ENCODE measurements at places on chromosomes 11 and 22. TPM values are rescaled to one million over a fixed set of nuclear protein-coding genes. Genes with fewer than 3 reads are reported as not detected.
A peak's percentile ranks its signal among the peaks of the same experiment; 100 is the strongest.

DNA sequence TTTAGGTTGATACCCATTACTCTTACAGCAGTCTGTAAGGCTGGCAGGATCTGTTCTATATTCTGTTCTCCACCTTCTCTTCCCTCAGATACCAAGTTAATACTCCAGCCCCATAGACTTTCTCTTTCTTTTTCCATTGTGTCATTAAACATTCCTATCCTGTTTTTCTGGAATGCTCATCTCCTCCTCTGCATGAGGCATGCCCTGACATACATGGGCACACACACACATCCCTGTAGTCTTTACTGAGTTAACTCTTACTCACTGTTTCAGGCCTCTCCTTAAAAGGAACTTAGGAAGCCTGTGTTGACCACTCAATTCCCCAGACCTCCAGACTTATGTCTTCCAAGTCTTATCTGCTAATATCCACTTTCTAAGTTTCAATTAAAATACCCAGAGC lies 476.8 kb downstream of the METTL15 start:
- H3K27ac ChIP-seq, result no peak overlapping the region
- H3K36me3 ChIP-seq, result no peaks in the 10 kb centered on the region
- no peaks in the 10 kb centered on the region for H3K4me1 ChIP-seq
- DNase-seq, result no peak

DNA sequence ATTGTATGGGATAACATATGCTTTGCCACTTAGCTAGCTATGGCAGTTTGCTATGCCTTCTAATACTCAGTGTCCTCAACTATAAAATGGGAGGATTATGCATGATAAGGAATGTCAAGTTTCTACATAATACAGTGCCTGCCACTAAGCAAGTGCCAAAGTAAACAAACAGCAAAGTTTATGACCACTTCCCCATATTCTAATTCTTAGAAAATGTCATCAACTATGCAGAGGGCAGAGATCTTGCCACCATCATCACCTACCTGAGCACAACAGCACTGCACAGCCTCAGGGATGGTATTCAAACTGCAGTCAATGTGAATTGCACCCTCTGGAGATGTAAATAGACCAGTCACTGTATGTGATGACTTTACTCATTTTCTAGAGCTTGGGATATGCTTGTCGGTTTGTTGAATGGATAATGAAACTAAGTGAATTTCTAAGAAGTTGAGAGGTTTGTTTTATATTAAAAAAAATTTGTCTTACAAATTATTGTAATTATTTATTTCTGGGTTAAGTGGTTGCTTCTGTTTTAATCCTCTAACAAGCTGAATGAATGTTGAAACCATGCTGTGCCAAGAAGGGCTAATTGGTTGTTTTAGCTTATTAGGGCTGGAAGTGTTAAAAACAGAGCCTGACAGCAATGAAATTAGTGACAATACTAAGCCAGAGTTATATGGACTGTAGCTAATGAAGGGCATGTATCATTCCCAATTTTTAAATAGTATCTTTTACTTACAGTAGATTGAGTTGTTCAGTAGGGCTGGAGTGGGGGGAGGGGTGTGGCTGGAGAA lies 398.4 kb downstream of the CNTN5 start:
- H3K27ac ChIP-seq, result no peak overlapping the region
- no peaks in the 10 kb centered on the region for H3K36me3 ChIP-seq
- no peak overlapping the region for H3K4me3 ChIP-seq

DNA sequence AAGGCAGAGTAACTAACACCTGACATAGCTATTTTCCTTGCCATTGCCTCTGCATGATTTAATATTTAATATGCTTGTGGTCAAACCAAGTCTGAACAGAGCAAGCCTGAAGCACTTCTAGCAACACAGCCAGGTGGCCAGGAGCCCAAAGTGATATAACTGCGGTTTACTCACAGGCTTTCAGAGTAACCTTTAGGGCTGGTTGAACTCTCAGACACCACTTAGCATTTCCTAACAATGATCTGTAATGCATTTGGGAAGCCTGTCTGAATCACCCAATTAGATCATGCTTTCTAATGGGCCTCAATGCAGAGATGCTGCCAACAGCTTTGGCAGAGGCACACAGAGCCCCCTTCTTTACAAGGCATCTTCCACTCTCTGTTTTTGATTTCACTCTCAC lies 96.1 kb downstream of the FDX1 start:
- no peak overlapping the region for H3K4me3 ChIP-seq
- H3K27ac ChIP-seq, result no peak overlapping the region
- no peaks in the 10 kb centered on the region for H3K36me3 ChIP-seq
- H3K4me1 ChIP-seq, result no peaks in the 10 kb centered on the region
- H3K27me3 ChIP-seq, result no peaks in the 10 kb centered on the region
- DNase-seq, result no peak

- no peak overlapping the region for H3K27ac ChIP-seq
- H3K4me3 ChIP-seq, result no peak overlapping the region
- H3K4me1 ChIP-seq, result peaks cover 4% of the 10 kb centered on the region
- H3K36me3 ChIP-seq, result peaks cover 3% of the 10 kb centered on the region
- no peaks in the 10 kb centered on the region for H3K27me3 ChIP-seq
- no peak for DNase-seq
Measured at GRCh38 chr22:23889620-23890019, 4.6 kb upstream of the MIF start.

- no peak overlapping the region for H3K4me3 ChIP-seq
- H3K36me3 ChIP-seq, result no peaks in the 10 kb centered on the region
- H3K4me1 ChIP-seq, result peaks cover 12% of the 10 kb centered on the region
- H3K27ac ChIP-seq, result no peak overlapping the region
Measured at GRCh38 chr11:88102598-88102934, 72.7 kb downstream of the RAB38 start.

DNA sequence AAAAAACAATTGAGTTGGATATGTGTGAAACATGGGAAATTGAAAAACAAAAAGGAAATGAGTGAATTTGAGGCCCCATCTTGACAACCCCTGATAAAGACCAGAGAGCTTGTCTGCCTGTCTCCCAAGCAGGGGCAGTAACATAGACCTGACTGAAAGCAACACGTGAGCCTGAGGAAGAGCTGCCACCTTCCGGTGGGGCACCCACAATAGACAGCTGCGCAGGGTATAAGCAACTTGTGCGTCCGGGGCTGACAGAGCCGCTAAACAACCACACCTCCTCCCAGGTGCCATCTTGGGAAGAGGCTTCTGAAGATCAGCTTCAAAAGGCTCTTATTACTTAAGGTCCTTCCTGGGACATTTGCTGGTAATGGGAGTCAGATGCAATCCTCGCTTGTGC lies 166.8 kb downstream of the NTM start:
- peaks cover 4% of the 10 kb centered on the region for H3K27me3 ChIP-seq
- H3K36me3 ChIP-seq, result no peaks in the 10 kb centered on the region
- no peak overlapping the region for H3K4me3 ChIP-seq
- no peak for DNase-seq
- no peak overlapping the region for H3K27ac ChIP-seq

- no peak overlapping the region for H3K27ac ChIP-seq
- DNase-seq, result no peak
- no peaks in the 10 kb centered on the region for H3K36me3 ChIP-seq
- H3K4me3 ChIP-seq, result no peak overlapping the region
- no peaks in the 10 kb centered on the region for H3K27me3 ChIP-seq
Measured at GRCh38 chr11:134524896-134525845, 113.1 kb upstream of the B3GAT1 start.

- DNase-seq, result no peak
- peaks cover 6% of the 10 kb centered on the region for H3K36me3 ChIP-seq
- no peak overlapping the region for H3K27ac ChIP-seq
- no peaks in the 10 kb centered on the region for H3K4me1 ChIP-seq
Measured at GRCh38 chr22:21694795-21695429, 29.1 kb downstream of the PPIL2 start.

DNA sequence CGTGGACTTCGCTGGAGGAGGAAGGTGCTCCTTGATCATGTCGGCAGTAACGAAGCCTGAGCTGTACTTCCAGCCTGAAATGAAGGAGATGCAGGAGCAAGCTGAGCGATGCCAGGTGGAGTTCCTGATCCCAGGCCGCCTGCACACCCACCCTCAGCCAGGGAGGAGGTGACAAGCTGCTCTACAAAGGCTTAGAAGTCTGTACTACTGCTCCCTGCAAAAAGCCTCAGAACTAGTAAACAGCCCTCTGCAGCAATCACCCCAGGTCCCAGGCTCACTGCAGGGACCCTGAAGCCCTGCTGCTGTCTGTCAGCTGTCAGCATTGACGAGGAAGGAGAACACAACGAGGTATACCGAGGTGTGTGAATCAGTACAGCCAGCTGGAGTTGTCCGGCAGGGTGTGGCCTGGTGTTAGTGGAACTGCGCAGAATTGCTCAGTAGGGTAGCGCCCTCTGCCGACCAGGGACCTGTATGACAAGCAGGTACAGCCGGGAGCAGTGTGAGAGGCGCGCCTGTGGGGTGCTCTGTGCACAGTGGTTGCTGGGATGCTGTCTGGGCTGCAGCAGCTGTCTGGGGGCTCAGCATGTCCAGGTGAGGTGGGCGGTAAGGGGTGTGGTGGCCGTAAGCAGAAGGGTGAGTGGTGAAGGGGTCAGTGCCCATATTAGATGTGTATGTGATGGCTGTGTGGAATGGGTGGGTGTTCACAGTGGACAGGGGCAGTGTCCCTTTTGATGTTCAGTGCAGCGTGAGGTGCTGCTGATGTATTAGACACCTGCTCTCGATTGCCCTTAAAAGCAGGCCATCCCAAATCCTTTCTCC lies 7.6 kb downstream of the CYB5R2 start:
- H3K27ac ChIP-seq, result no peak overlapping the region
- no peaks in the 10 kb centered on the region for H3K4me1 ChIP-seq
- no peak overlapping the region for H3K4me3 ChIP-seq

DNA sequence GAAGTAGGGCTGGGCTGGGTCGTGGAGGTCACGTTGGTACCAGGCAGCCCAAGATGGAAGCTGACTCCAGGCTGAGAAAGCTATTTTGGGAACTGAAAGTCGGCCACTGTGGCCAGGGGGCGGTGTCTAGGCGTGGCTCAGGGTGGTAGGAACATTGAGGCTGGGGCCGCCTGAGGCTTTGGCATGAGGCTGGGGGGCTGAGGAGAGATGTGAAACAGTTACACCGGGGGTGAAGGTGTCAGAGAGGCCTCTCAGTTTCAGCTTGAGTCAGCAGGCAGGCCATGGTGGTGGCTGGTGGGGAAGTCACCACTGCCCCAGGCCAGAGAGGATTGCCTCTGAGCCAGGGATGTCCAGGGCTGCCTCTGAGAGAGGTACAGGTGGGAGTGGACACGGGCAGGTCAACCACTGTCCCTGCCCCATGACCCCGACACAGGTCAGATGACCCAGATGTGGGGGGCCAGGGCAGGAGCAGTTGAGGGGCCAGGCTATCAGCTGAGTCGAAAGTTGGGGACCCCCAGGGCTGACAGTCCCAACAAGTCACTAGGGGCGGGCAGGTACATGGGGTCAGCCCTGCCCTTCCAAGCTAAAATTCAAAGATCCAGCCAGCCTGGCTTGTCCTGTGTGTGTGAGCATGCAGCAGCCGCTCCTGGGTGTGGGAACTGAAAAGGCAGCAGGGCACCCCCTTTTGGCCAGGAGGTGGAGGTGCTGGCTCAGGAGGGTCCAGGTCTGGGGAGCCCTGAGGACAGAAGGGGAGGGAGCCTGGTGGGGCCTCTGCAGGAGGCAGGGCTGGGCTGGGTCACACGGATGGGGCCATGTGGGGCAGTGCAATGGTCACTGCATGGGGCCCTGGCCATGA lies 7.2 kb downstream of the KCNK7 start:
- H3K27ac ChIP-seq, result peak overlapping the region; percentile 63
- peak; percentile 59 for DNase-seq
- no peaks in the 10 kb centered on the region for H3K36me3 ChIP-seq
- peaks cover 17% of the 10 kb centered on the region for H3K4me1 ChIP-seq
- H3K27me3 ChIP-seq, result peaks cover 37% of the 10 kb centered on the region

- H3K27ac ChIP-seq, result no peak overlapping the region
- H3K27me3 ChIP-seq, result no peaks in the 10 kb centered on the region
- no peak for DNase-seq
- H3K36me3 ChIP-seq, result no peaks in the 10 kb centered on the region
- H3K4me3 ChIP-seq, result no peak overlapping the region
Measured at GRCh38 chr11:40010011-40010410, 1449.4 kb downstream of the LRRC4C start.

- no peak overlapping the region for H3K4me3 ChIP-seq
- H3K4me1 ChIP-seq, result no peaks in the 10 kb centered on the region
- DNase-seq, result no peak
- H3K27me3 ChIP-seq, result no peaks in the 10 kb centered on the region
- H3K27ac ChIP-seq, result no peak overlapping the region
- H3K36me3 ChIP-seq, result no peaks in the 10 kb centered on the region
Measured at GRCh38 chr11:101049813-101050212, 79.8 kb downstream of the PGR start.

DNA sequence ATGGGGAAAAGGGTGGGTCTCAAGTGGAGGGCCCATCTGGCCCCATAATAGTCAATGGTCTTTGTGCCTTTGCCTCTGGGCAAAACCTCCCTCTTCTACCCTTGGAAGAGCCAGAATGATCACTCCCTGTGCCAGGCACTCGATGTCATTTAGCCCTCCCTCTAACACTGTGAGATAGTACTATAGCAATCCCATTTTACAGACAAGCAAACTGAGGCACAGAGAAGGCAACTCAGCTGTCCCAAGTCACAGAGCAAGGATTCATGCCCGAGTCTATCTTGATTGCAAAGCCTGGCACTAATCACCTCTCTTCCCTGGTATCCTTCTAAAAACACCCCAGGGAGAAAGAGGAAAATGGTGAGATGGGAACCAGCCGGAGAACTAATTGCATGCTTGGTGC lies 76.4 kb downstream of the TP53I11 start:
- no peak for DNase-seq
- H3K4me3 ChIP-seq, result no peak overlapping the region
- no peaks in the 10 kb centered on the region for H3K27me3 ChIP-seq
- no peak overlapping the region for H3K27ac ChIP-seq
- peaks cover 7% of the 10 kb centered on the region for H3K4me1 ChIP-seq

GRCh38 chr11:126139111-126140091 lies 72.0 kb downstream of the RPUSD4 start:
- DNase-seq, result peak; percentile 58
- H3K27me3 ChIP-seq, result no peaks in the 10 kb centered on the region
- no peaks in the 10 kb centered on the region for H3K36me3 ChIP-seq
- no peak overlapping the region for H3K27ac ChIP-seq
- H3K4me3 ChIP-seq, result no peak overlapping the region
- peaks cover 28% of the 10 kb centered on the region for H3K4me1 ChIP-seq

GRCh38 chr11:123211149-123211852 lies 16.3 kb upstream of the CLMP start:
- H3K4me3 ChIP-seq, result no peak overlapping the region
- no peak for DNase-seq
- no peaks in the 10 kb centered on the region for H3K36me3 ChIP-seq
- no peaks in the 10 kb centered on the region for H3K27me3 ChIP-seq
- no peaks in the 10 kb centered on the region for H3K4me1 ChIP-seq

- DNase-seq, result peak; percentile 75
- no peak overlapping the region for H3K27ac ChIP-seq
- no peaks in the 10 kb centered on the region for H3K27me3 ChIP-seq
- no peaks in the 10 kb centered on the region for H3K36me3 ChIP-seq
- H3K4me1 ChIP-seq, result peaks cover 7% of the 10 kb centered on the region
Measured at GRCh38 chr11:47057365-47057764, 119.3 kb downstream of the ARFGAP2 start.

Gene RAB3IL1
- total RNA-seq, result 6.7 TPM

Gene DEFB131B
- total RNA-seq, result not detected

Gene RASD2
- 1.1 TPM for total RNA-seq

Gene TRPM5
- total RNA-seq, result 0.66 TPM

Gene SEC14L6
- total RNA-seq, result 2.4 TPM

Gene POTEH
- not detected for total RNA-seq

Gene OR51L1
- total RNA-seq, result not detected

Measured in cardiac muscle cell (in vitro differentiated cells and primary cell).